Stimulated activated CD8-positive, alpha-beta memory T cell treated with anti-CD3 and anti-CD28 coated beads, Interleukin-7, amount 100 ng/mL, for 1 hour (primary cell): ENCODE measurements at places on chromosomes 1 and 21.
A peak's percentile ranks its signal among the peaks of the same experiment; 100 is the strongest.

- no peak for DNase-seq
These were observed 360.3 kb downstream of the TGFB2 start for GRCh38 chr1:218705391-218705790.

GRCh38 chr1:36224537-36225282 is 467 bp downstream of the THRAP3 start:
- DNase-seq, result no peak

GRCh38 chr1:201503397-201504176 is 3.3 kb downstream of the CSRP1 start:
- no peak for DNase-seq

DNA sequence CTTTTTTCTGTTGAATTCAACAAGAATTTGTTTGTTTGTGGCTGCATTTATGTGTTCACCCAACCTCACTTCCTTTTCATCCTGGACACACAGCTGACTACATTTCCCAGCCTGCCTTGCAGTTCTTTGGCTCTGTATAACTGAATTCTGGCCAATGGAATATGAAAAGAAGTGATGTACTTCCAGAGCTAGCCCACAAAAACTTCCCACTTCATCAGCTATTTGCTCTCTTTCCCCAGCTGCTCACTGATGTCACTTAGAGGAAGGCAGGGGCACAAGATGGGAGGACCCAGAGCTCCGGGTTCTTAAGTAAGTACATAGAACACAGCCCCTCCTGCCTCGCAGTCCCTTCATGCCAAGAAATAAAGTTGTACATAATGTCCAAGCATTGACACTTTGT is 235.0 kb upstream of the FGGY start:
- DNase-seq, result no peak

DNA sequence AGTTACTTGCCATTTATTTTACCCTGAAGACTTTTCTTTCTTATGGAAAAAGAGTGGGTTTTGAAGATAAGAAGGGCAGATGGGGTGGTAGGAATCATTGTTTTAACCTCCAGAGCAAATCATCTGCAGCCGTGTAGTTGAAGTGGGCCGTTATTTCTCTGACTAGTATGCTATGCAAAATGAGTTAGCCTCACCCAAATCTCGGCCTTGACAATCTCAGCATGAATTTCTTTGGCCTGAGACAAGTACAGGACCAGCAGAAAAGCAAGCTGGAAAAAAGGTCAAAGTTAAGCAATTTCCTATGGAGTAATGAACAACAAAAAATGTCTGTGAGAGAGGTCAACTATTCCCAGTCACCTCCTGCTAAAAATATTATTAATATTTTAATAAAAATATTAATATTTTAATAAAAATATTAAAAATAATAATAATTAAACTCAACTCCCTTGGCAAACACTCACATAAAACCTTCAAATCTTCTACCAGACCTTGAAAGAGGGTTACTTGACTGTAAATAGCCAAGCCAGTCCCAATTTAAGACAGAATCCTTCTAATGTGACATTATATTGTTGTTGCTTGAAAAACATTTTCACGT is 6.8 kb upstream of the TEKT2 start:
- no peak for DNase-seq

DNA sequence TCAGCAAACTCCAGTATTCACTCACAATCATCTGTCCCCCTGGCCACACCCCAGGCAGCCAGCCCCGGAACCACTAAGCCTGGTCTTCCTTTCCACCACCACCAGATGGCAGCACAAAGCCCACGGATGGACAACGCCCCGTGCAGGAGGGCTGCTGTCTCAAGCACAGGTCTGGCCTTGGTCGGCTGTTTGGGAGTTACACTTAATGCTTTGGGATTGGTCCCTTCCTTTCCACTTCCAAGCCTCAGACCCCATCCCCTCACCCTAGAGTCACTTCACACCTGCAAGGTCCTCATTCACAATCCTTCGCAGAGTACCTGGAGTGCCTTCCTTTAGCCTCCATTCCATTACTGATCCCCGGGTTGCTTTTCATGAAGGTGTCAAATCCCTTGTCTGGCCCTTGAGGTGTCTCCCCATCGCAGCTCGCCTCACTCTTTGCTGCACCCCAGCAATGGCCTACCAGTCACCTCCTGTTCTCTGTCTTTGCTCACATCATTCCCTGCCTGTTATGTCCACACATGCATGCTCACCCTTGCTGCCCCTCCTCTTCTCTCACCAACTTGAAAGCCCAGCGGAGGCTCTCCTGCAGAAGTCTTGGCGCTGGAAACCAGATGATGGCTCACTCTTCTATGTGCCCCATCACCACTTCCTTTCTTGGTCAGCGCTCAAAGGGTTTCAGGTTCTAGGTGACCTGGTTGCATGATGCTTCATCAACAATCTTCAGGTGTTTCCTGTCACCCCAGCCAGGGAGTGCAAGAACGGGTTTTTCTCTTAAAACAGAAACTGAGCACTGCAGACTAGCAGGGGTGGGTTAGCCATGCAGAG is 24.9 kb upstream of the KCNA2 start:
- peak; percentile 66 for DNase-seq

GRCh38 chr1:12480748-12481362 is 137.2 kb downstream of the DHRS3 start:
- DNase-seq, result no peak
